ENCODE measurements at places on chromosomes 2 and 18.

GRCh38 chr2:134228493-134228903, 25.4 kb upstream of the MGAT5 start:
- no peak for DNase-seq

DNA sequence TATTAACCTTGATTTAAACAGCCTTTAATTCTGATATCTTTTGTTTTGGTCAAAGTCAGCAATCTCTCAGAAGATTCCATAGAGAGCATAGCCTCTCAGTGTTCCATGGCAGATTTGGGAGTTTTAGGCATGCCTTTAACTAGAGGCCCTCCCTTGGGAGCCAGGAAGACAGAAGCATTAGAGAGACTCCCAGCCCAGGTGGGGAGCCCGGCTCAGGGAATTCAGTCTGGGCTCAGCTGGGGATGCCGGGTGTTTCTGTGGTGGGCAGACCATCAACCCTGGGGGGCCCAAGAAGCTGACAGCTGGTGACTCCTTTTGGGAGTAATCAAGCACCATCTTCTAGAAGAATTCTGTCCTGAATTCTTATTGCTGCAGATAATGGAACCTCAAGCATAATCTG, 99.7 kb upstream of the CELF4 start:
- no peak for DNase-seq

DNA sequence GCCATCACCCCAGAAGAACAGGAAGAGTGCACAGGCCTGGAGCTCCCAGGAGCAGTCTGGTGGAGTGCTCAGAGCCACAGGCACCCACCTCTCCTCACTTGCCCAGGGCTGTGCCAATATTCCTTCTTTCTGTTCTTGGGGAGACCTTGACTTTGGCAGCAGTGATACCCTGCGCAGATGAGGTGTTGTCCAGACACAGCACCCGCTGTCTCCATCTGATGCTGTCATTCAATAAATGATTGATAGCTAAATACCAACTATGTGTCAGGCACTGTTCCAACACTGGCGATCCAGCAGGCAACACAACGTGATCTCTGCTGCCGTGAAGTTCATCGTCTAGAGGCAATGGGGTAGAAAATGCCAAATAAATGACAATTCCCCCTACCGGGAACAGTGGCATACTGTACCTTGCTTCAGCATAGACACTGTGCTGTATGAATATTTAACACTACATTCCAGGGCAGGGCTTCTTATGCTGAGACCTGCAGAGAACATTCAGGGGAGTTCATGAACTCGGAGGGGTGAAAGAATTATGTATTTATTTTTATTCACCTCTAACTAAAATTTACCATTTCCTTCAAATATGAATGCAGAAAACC, 320.5 kb upstream of the NCKAP5 start:
- DNase-seq, result no peak

DNA sequence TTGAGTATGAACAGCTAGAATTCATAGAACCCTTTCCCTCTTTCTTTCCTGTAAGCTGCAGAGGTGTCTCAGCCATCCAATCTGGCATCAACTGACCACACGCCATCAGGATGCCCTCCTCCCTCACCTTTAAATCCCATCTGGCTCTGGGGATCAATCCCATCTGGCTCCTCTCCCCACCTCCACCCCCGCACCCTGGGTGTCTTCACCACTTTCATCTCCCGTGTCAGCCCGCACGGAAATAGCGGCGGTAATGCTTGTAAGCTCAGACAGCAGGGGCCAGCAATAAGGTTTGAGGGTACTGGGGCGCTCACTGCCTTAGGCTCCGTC, 508 bp upstream of the TUBA4B start:
- no peak for DNase-seq

- DNase-seq, result no peak
Observed at GRCh38 chr18:9619545-9619944, 5.2 kb upstream of the PPP4R1 start.

DNA sequence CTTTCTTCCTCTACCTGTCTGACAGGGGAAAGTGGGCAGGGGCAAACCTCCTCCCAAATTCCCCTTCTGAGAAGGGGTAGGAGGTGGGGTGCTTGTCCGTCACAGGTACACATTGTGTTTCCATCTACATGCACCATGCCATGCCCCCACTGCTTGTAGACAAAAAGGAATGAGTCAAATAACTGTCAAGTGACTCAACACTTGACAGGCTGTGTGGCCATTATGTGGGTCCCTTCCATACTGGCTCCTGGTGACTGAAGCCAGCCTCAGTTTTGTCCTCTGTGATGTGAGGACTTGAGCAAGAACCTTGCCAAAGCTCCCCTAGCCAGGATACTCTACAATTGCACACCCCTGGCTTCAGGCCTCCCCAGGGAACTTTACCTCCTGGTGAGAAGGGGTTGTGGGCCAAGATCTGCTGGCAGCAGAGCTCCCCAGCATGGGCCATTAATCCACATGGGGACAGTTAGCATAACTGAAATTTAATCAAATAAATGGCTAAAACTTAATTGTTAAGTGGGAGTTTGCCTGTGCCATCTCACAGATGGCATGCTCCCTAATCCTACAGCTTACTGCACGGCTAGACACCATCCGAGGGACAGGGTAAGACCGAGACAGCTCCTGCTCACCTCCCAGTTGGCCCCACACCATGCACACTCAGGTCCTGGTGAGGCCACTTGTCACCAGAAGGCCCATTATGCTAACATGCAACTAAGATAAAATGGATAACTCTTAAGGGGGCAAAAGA, 140.2 kb downstream of the BCL11A start:
- DNase-seq, result no peak

GRCh38 chr2:6692056-6692455, 173.7 kb downstream of the CMPK2 start:
- DNase-seq, result no peak

DNA sequence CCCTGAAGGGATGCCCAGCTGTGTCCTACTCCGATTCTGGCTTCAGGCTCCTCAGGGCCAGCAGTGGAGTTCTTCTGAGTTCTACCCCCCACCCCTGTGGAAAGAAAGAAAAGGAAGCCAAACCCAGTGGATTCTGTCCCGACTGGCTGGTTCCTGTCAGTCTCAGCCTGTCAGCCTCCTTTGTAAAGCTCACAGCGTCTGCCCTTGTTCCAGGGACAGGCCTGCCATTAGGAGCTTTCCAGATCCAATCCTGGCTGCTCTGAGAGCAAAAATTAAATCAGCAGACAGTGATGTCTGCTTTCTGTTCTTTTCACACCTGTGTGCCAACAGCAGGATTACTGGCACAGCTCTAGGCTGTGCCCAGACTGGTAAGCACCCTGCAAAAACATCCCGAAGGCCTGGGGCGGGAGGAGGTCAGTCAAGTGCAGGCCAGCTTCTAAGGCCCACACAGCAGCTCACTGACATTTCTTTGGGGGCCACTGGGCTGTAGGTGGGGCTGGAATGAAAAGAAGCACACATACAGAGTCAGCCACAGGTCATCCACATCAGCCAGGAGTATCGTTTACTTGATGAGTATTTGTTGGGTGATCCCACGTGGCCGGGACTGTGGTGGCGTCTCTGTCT, 69.1 kb downstream of the EHD3 start:
- peak; percentile 8 for DNase-seq

- DNase-seq, result no peak
Observed at GRCh38 chr2:138601458-138602165, 100.0 kb downstream of the SPOPL start.

GRCh38 chr18:10032331-10033015, 118.7 kb downstream of the VAPA start:
- DNase-seq, result peak; percentile 48

DNA sequence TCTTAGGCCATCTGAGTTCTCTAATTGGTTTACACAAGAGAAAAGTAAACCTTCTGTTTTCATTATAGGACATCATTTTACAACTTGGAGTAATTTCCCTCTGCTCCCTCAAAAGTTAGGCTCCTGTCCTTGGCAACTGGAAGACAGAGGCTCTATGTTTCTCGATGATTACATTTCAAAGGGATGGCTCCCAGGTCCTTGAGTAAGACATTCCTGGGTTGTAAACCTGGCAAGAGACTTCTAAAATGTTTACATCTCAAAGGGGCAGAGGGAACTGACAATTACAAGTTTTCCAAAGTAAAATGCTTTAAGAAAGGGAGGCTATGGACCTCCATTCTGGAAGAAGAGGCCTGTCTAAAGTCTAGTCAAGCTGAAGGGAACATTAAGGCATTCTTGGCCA, 268.3 kb upstream of the REG3G start:
- DNase-seq, result no peak

DNA sequence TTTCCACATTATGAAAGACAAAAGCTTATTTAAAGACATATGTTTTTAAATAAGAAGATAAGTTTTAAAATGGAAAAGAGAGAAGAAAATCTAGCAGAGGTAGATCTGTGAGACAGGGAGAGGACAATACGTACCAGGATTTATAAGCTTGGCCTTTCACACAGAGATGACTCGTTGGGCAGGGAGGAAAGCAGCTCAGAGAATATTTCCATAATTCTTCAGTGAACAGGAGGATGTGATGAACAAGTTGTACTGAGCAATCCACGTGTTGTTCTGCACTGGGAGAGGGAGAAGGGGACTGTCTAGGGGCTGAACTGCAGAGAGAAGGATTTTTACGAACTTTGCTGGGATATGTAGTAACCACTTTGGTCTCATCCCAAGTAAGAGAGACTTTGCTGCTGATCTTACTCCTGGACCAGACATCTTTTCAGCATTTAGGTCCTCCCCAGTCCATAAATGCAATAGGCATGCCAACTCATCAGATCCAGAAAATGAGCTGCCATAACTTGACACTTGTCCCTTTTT, 162.5 kb upstream of the SETBP1 start:
- DNase-seq, result no peak

- DNase-seq, result no peak
Observed at GRCh38 chr2:125684932-125685331, 971.0 kb upstream of the GYPC start.

DNA sequence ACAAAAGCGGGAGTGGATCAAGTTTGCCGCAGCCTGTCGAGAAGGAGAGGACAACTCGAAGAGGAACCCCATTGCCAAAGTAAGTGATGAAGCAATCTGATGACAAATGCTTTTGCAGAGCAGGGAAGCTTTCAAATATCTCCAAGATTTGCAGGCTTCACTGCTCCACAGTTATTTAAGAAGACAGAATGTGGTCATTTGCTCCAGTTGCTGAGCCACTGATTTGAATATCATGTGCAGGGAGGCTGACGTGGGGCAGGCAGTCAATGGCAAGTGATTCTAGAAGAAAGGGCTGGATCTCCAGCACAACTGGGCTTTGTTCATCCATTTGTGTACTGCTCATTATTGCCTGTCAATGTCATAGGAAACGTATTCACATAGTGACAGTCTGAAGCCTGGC, 10.2 kb downstream of the DSG4 start:
- no peak for DNase-seq

GRCh38 chr2:180003559-180003958, 3.5 kb downstream of the CWC22 start:
- DNase-seq, result no peak

GRCh38 chr18:23421277-23421676, 31.8 kb upstream of the RIOK3 start:
- no peak for DNase-seq
